ENCODE measurements at places on chromosomes 16 and 17.

DNA sequence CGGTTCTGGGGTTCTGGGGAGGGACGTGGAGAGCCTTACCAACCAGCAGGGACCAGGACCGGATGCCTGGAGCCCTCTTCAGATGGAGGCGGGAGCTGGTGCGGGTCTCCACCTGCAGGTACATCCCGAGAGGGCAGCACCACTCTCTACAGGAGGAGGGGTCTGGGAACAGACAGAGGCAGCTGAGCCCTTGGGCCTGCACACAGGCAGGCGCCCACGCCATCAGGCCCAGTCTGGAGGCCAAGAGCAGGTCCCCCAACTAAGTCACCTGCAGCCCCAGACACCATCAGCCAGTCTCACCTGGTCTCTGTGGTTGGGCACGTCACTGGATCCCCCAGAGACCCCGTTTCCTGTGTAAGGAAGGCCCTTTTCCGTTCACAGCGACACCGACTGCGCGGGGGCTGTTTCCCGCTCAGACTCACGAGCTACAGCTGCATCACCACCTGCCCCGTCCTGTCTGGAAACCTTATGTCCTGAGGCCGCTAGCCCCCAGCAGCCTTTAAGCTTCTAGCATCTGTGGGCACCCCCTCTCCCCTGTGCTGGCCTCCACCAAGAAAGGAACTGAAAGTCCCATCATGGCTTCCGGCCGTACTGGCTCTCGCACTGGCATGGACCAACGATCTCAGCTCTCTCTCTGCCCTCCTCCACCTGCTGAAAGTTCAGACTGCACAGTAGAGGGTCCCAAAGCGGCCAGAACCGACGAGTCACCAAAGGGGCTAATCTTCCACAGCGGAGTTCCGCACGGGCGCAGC is 1.2 kb downstream of the CYBC1 start:
- H3K36me3 ChIP-seq, result peaks cover 35% of the 10 kb centered on the region
- H3K4me1 ChIP-seq, result peaks cover 36% of the 10 kb centered on the region
- H3K27ac ChIP-seq, result peak overlapping the region; percentile 80
- H3K27me3 ChIP-seq, result no peaks in the 10 kb centered on the region

GRCh38 chr17:21774263-21774662 is 81.9 kb downstream of the KCNJ18 start:
- DNase-seq, result no peak
- no peak overlapping the region for H3K4me3 ChIP-seq
- no peaks in the 10 kb centered on the region for H3K27me3 ChIP-seq
- no peaks in the 10 kb centered on the region for H3K36me3 ChIP-seq

DNA sequence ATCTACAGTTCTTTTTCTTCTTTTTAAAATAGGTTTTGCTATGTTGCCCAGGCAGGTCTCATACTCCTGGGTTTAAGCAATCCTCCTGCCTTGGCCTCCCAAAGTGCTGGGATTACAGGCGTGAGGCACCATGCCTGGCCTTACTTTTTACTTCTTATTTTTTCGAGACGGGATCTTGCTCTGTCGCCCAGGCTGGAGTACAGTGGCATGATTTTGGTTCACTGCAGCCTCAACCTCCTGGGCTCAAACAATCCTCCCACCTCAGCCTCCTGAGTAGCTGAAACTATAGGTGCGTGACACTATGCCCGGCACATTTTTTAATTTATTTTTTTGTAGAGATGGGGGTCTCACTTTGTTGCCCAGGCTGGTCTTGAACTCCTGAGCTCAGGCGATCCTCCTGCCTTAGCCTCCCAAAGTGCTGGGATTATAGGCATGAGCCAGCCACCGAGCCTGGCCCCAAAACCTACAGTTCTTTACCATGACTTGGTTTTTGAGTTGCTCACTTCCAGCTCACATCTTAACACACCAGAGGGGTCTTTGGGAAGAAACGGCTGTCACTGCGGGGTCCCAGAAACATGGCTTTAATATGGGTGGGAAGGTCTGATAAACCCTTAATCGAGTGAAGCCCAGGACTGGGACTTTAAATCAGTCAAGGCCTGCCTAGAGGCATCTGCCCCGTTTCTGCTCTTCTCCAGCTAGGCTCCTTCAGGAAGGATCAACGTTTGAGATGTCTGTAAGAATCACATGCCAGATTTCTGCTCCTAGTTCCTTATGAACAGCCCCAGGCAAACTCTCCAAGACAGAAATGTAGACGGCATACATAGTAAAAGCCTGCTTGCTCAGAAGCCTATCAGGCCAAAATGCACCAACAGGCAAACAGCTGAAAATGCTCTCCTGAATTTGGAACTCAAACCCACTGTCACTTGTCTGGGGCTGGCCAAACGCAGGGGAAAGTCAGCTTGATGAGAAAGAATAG is 91.7 kb upstream of the TOB1 start:
- no peak overlapping the region for H3K4me3 ChIP-seq
- DNase-seq, result no peak
- H3K36me3 ChIP-seq, result peaks cover 7% of the 10 kb centered on the region
- H3K27me3 ChIP-seq, result no peaks in the 10 kb centered on the region
- no peak overlapping the region for H3K27ac ChIP-seq

DNA sequence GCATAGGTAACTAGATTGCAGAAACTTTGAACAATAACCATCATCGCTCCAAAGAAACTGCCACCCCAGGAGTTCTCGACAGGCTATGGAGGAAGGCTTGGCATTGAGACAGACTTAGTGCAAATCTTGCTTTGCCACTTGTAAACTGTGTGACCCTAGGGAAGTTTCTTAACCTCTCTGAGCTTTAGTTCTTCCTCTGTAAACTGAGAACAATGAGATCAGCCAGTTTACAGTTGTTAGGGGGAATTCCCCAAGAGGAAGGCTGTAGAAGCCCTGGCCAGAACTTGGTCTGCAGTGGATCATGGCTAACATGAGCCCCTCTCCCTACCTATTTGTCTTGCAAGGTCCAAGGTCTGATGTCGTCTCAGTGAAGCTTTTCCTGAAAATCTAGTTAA is 78.9 kb downstream of the NT5M start:
- H3K4me1 ChIP-seq, result peaks cover 26% of the 10 kb centered on the region
- no peak overlapping the region for H3K27ac ChIP-seq
- no peaks in the 10 kb centered on the region for H3K36me3 ChIP-seq

- no peaks in the 10 kb centered on the region for H3K27me3 ChIP-seq
- no peak overlapping the region for H3K27ac ChIP-seq
- H3K4me3 ChIP-seq, result no peak overlapping the region
- no peaks in the 10 kb centered on the region for H3K36me3 ChIP-seq
- no peaks in the 10 kb centered on the region for H3K4me1 ChIP-seq
- DNase-seq, result no peak
These were observed 31.3 kb upstream of the RBBP6 start for GRCh38 chr16:24507959-24508480.

Data from common myeloid progenitor, CD34-positive (primary cell).